ENCODE measurements at places on chromosomes 2 and 18. TPM values are rescaled to one million over a fixed set of nuclear protein-coding genes. Genes with fewer than 3 reads are reported as not detected.

Gene COL3A1
- polyA plus RNA-seq = 977 TPM

Gene LIMS4
- 1.8 TPM for polyA plus RNA-seq

Gene SPDYA
- 1.2 TPM for polyA plus RNA-seq

Gene ARHGEF33
- polyA plus RNA-seq = 0.52 TPM

Gene CRYBA2
- not detected for polyA plus RNA-seq

Gene AFF3
- 0.75 TPM for polyA plus RNA-seq

Gene USP37
- 5.0 TPM for polyA plus RNA-seq

All from GM23248 (cell line).